Cerebellar nuclear complex (tissue), 1 donor: ENCODE measurements at places on chromosomes 5 and 9.

- DNase-seq, result no peak
Measured at GRCh38 chr9:120982836-120983235, 56.2 kb upstream of the TRAF1 start.

DNA sequence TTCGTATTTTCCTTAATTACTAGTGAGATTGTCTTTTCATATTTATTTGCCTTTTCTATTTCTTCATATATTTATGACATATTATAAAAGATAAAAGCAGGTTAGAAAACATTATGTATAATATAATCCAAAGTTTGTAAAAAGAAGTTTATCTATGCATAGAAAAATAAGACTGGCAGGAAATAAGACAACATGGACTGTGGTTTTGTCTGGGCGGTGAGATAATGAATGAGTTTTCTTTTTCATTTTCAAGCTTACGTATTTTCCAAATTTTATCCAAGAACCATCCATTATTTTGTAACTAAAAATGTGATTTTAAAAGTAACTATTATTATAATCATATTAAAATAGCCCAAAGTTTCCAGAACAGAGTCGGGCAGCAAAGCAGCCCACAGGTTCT, 109.8 kb upstream of the MVB12B start:
- DNase-seq, result no peak

- no peak for DNase-seq
Measured at GRCh38 chr5:145465474-145466263, 369.5 kb downstream of the PRELID2 start.

GRCh38 chr9:69176471-69177171, 2.5 kb downstream of the TJP2 start:
- DNase-seq, result no peak

DNA sequence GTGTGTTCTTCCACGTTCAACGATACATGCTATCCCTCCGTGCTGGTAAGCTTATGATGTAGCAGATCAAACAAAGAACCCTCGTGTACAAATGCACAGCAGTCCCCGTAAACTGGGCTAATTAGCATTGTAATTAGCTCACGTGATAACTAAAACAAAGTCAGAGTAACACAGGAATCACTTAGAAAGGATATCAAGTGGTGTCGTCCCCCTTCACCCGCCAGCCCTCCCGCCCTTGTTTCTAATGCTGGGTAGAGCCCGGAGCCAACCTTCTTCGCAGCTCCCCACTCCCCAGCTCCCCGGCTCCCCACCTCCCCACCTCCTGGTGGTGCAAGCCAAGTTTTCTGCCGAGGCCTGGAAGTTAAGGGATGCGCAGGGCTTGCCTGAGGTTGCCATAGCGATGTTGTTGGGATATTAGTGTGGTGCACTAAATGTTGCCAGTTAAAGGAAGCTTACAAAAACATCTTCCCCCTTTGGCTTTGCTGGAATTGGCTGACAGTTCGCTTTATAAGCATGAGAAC, 357.9 kb upstream of the CCNH start:
- no peak for DNase-seq

DNA sequence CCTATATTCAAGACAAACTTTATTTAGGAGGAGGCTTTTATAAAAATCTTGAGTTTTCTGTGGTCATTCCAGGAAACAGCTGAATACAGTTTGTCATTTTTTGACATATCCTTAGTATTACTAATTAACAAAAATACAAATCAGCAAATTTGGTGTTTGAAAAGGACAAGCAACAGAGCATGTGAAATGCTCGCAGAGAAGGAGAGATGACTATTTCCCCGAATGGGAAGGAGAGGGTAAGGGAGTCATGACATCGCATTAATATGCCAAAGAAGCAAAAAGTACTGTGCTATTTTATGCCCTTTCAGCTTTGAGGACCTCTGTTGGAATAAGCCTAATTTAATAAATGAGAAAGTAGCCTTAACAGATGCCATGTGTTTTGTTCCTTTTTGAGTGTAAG, 1.8 kb downstream of the SMIM15 start:
- DNase-seq, result no peak

- no peak for DNase-seq
Measured at GRCh38 chr9:105154723-105155191, 89.7 kb upstream of the SLC44A1 start.

DNA sequence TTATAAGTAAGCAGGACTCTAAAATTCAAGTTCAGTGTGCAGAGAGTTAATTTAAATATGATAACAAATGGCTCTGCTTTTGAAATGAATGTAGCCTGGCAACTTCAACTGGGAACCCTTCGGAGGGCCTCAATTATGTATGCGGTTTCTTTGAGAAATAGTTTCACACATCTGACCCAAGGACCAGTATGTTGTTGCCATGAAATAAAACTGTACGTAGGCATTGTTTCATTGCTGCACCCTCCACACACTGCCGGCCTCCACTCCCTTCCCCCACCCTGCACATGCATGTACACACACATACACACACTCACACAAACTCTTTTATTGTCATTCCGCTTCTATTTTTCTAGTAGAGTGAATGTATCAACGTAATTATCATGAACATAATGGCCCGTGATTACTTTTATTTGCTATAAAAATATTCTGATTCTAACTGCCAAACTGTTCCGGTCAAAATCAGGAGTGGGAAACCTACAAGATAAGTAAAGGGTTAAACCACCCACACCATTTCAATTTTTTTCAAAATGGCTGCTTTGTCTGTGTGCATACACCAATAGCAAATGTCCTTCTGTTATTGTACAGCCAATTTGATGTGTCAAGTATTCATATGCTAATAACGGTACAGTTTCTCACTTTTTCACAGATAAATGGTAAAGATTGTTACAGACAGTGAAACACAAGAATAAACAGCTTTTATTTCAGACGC, 215.5 kb upstream of the TMEM161B start:
- no peak for DNase-seq

GRCh38 chr9:80127920-80128319, 556.2 kb downstream of the TLE4 start:
- DNase-seq, result no peak
